ENCODE measurements at places on chromosomes 1 and 21.

- no peak for DNase-seq
Measured at GRCh38 chr1:54601730-54602129, 21.6 kb downstream of the FAM151A start.

DNA sequence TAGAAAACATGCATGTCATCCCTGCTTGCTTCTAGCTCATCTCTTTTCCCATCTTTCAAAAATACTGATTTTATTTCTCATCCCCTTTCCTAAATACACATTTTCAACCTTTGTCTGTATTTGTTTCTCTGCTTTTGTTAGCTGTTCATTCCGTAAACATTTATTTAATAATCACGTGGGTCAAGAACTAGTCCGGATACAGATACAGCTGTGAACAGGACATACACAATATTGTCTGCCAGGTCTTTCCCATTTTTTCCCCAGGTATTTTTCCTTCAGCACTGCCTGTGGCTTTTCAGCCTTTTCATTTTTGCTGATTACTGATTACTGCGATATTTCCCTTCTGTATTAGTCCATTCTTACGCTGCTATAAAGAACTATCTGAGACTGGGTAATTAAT lies 5.7 kb downstream of the PER3 start:
- no peak for DNase-seq

DNA sequence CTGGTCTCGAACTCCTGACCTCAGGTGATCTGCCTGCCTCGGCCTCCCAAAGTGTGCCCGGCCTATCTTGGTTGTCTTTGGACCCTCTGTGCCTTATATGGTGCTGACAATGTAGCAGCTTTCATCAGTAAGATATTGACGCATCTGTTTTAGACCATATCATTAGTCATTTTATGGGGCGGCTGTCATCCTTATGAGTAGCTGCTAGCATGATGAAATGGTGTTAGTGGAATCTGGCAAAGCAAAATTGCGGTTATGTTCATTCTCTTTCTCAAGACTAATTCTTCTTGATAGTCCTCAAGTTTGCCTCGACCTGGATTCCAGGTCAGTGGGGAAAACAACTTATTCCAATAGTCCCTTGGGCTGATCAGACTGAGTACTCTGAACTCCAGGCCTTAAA lies 199.9 kb downstream of the PRDM2 start:
- no peak for DNase-seq

GRCh38 chr1:205061665-205062069 lies 18.7 kb downstream of the CNTN2 start:
- DNase-seq = peak; percentile 41

DNA sequence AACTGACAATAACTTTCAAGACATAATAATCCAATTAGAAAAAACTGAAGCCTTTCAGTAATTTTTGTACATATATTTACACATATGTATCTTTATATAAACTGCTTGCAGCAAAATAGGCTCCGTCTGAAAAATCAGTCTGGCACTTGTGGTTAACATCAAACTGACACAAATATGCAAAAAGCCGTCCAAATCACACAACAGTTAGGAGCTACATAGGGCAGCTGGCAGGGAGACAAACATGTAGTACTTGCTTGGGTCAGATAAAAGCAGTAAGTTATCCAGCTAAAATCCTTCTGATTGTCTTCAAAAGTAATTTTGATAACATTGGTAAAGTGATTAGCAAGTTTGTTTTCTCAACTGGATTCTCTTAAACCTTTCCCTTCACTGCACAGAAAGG lies 14.7 kb upstream of the GUCA2A start:
- DNase-seq = no peak

DNA sequence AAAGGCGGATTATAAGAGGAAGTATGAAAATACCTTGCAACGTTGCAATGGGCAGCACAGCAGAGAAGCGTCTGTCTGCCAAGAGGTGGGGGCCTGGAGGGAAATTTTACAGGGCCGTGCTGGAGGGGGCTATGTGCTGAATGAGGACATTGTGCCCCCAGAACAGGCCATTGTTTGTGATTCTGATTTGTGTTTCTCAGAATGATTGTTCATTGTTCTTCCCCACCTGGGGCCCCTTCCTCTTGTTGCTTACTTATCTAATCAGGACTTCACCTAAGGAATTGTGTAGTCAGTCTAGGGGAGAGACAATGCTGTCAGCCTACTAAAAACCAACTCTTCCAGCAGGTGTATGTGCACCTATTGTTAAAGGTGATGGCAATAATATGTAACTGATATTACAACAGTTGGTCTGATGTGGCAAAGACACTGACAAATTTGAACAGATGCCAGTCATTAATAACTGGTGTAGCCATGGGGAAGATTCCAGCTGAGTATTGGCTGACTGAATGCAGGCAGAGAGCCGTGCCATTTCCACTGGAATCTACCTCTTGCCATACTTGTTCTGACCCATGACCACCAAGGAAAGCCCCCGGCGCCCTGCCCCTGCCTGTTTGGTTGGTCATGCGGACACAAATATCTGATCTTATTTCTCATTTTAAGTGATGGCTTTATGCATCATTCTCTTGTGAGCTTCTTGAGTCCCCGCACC lies 45.2 kb upstream of the PSEN2 start:
- no peak for DNase-seq

- DNase-seq = no peak
Measured at GRCh38 chr1:10874351-10874750, 77.9 kb upstream of the CASZ1 start.

GRCh38 chr1:58996341-58997059 lies 212.7 kb upstream of the JUN start:
- no peak for DNase-seq

DNA sequence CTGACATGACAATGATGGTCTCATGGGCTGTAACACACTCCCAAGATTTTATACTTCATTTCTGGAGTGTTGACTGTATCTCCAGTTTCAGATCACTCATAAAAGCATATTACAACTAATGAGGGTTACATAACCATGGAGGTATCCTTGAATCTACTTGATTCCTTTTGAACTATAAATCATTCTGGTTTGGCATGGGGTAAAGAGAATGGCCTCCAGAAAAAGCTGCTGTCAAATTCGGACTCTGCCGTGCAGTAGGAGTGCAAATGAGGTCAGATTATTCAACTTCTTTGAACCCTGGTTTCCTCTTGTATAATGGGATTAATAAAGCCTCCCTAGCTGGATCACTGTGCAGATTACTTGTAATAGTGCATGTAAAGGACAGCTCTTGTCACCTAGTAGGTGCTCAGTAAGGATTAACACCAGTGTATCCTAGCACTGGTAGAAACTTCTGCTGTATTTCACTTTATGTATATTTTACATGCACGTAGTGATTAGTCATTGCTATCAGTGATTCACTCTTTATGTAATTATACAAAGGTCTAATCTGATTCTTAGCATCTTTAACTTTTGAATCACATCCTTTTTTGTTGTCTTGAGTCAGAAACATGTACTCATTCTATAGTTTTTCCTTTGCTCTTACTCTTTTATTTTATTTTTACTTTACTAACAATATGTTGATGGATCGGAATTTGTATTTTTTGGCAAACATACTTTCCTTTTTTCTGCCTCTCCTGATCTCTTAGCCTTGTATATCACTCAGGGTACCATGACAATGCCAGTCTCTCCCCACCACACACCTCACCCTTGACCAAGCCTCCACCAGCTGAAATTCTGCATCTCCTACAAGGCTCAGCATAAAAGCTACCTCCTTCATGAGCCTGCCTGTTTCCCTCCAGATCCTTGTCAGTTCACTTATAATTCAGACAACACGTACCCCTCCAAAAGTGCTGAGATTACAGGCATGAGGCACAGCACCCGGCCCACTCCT lies 3.2 kb downstream of the LRRC8C start:
- DNase-seq = no peak

DNA sequence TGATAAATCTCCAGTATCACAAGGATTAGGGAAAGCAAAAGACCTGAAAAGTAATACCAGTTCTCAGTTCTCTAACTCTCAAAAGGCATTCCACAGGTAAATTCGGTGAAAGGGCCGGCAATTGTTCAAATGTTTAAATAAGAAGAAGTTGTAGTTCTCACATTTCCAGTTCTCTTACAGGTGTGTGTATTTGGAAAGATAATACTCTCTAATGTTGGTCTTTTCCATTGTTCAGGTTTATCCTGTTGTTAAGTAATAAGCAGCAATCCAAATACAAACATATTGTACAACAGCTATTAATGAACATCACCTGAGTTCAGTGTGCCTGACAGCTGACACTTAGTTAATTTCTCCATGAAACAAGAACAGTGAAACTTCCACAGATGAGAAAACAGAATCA lies 13.2 kb upstream of the PRKAB2 start:
- no peak for DNase-seq

- no peak for DNase-seq
Measured at GRCh38 chr1:71930511-71930910, 351.8 kb downstream of the NEGR1 start.

GRCh38 chr1:205108464-205108863 lies 13.3 kb downstream of the RBBP5 start:
- DNase-seq = no peak

DNA sequence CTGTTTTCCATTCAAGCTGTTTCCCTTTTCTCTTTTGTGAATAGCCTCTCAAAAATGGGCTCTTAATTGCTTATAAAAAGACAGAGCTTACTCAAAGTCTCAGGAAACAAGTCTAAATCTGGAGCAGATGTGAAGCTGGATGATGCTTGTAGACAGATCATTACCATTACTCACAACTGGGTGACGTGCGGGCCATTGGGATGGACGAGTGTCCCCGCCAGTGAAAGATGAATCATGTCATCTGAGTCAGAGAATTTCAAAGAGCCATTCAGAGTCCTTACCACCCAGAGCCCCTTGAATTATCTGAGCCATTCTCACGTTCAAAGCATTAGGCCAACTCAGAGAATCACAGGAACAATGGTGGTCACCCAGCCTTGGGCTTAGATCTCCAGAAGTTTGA lies 134.6 kb downstream of the HUNK start:
- DNase-seq = no peak

DNA sequence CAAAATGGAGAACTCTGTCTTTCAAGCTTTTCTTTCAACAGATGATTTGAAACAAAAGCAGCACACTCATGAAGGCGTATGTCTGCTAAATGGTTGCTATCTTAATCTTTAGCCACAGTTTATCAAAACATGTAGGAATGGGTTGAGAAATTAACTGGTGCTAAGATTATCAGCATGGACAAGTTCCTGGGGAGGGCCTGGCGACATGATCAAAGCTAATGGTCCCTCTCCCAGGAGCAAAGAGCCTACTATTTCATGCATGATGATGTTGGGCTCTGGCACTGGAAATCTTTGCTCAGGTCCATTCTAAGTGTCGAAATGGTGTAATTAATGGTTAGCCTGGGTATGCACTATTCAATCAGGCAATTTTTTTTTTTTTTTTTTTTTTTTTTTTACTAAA lies 91.7 kb downstream of the SLC45A1 start:
- no peak for DNase-seq

DNA sequence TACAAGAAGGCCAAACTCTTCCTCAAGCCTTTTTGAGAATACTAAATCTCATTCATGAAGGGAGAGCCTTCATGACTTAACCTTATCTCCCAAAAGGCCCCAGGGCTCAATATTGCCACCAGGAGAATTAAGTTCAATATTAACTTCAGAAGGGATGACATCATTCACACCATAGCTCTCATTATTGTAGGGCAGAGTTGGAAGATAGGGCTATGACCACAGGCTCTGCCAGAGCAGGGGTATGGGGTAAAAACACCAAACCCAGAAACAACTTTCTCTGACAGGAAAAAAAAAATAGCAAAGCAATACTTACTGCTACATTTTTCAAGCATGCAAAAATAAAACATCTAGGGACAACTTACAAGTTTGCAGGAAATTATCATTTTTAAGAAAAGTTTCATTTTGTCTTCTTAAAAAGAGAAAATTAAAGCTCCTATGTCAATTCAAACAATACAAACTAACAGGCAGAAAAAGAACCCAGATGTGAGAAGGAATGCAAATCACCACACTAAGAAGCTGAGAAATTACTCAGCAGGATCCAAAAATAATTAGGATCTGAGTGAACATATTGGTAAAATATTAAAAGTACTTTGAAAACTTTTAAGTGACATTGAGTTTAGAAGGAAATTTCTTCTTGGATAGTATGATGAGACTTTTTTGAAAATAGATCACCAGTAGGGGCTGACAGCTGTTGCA lies 1156.5 kb downstream of the NCAM2 start:
- DNase-seq = no peak

DNA sequence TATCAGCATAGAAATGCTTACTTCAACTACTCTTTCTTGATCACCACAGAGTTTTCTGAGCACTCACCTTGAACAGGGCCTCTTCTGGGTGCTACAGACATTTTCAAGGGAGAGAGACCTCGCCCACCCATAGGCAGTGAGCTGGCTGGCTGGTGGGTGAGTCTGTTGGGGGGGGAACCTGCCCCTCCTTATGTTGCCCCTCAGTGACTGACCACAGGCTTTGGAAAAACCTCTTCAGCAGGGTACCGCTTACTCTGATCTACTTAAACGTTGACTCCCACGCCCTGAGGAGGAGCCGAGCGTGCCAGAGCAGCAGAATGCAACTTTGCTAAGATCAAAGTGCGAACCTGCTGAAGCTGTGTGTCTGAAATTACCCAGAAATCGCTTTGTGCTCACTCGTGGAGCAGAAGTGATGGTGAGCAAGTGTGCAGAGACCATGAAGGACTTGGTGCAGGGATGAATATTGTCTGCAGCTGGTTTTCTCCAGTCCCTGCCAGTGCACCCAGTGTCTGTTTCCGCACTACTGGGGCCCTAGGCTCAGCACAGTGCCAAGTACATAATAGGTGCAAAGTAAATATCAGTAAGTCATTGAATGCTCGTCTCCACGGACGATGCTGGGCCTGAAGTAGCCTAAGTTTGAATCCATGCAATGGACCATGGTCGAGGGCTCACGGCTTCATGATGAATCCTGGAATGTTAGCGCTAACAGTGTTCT lies 158.7 kb upstream of the IRF2BP2 start:
- DNase-seq = no peak

- no peak for DNase-seq
Measured at GRCh38 chr1:63859480-63860275, 85.9 kb downstream of the ROR1 start.

DNA sequence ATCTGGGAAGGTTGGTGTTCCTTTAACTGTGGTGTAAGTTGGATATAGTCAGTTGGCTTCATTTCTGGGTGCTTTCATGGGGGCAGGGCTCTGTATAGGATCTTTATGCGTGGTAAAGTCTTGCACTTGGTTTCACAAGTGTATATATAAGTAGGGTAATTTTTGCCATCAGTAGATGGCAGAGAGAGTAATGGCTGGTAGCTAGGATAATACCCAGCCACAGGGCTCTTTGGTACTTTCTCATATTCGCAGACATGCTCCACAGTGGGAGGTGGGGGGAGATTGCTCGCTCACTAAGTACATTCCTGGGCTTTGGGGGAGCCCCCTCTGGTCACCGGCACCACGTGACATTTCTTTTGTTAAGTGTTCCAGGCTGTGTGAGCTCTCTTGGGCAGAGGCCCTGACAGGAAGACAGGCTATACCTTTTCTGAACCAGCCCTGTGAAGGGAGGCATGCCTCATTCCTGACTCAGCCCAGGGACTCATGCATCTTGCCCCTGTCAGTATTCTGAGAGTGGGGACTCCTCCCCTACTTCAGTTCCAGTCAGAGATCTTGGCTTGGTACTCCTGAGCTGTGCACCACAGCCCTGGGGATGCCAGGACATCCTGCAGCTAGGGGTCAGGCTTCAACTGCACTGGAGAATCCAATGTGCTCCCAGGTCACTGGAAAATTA lies 37.6 kb downstream of the FCRL2 start:
- no peak for DNase-seq

Data from stimulated activated CD4-positive, alpha-beta T cell treated with anti-CD3 and anti-CD28 coated beads, Interleukin-1b, Interleukin-23, amount 100 ng/mL, for 1 hour (primary cell).